Omental fat pad (tissue), 4 donors: ENCODE measurements at places on chromosomes 4 and X.

DNA sequence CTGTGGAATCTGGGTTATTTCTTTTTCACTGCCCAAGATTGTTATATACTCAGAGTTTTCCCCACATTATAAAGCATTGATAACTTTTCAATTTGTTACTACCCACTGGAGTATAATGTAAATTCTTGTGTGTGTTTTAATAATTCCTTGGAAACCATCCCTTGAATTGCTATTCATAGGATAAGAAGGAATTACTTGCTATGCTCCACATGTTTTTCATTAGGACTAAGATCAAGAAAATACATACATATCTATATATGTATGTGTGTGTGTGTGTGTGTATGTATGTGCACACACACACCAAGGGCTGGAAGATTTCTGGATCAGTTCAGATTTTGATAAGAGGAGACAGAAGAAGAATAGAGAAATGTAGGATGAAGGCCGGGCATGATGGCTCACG, 206.4 kb upstream of the JADE1 start:
- no peak for DNase-seq

GRCh38 chrX:145825896-145826295, 8.3 kb downstream of the SLITRK2 start:
- no peak for DNase-seq

DNA sequence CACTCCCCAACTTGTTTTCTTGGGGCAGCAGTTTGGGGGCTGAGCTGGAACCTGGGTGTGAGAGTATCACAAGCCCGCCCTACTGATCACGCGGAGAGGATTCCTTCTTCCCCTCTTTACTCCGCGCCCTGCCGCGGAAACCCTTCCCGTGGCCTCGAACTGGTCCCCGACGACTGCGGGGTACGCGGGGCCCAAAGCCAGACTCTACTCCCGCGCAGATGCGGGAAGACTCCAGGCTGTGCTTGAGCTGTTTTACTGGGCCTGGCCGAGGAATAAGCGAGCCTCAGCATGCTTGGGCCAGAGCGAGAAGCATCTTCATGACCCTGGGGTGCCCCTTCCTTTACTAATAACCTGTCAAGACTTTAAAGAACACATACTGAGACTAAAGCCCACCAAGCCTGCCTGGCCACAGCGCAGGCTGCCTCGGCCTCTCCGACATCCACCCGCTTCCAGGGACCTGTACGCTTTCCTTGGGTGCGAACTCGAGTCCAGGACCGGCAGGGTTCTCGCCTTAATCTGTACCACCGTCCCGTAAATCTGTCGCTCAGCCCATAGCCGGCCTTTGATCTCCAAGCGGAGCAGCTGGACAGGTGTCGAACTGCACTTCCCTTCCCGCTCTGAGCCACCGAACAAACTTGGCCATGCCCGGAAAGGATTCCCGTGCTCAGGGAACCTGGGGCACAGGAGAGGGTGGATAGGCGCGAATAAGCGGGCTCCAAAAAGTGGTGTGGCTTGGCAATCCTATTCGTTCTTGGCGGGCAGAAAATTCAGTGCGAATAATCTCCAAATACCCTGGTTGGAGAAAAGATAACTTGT, 55.0 kb upstream of the TMEM33 start:
- DNase-seq, result no peak

GRCh38 chr4:8336412-8337075, 67.0 kb downstream of the HTRA3 start:
- no peak for DNase-seq

DNA sequence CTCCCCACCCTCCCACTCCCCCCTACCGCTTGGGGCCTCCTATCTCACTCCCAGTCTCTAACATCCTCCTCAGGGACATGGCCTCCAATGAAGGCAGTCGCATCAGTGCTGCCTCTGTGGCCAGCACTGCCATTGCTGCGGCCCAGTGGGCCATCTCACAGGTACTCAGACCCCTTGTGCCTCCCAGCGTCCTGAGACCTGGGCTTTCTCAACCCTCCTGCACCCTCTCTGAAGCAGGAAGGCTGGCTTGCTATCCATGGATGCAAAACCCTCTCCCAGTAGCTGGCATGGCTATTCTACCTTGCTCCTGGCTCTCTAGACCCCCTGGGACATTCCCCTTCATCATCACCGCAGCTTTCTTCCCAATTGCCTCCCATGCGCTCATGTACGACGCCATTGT, 13.3 kb upstream of the UBA1 start:
- no peak for DNase-seq

- no peak for DNase-seq
Observed at GRCh38 chr4:31947101-31947500, 1226.9 kb downstream of the PCDH7 start.

GRCh38 chr4:183094393-183095198, 4.5 kb upstream of the WWC2 start:
- DNase-seq, result no peak

- DNase-seq, result no peak
Observed at GRCh38 chrX:120301960-120302359, 9.3 kb downstream of the TMEM255A start.

DNA sequence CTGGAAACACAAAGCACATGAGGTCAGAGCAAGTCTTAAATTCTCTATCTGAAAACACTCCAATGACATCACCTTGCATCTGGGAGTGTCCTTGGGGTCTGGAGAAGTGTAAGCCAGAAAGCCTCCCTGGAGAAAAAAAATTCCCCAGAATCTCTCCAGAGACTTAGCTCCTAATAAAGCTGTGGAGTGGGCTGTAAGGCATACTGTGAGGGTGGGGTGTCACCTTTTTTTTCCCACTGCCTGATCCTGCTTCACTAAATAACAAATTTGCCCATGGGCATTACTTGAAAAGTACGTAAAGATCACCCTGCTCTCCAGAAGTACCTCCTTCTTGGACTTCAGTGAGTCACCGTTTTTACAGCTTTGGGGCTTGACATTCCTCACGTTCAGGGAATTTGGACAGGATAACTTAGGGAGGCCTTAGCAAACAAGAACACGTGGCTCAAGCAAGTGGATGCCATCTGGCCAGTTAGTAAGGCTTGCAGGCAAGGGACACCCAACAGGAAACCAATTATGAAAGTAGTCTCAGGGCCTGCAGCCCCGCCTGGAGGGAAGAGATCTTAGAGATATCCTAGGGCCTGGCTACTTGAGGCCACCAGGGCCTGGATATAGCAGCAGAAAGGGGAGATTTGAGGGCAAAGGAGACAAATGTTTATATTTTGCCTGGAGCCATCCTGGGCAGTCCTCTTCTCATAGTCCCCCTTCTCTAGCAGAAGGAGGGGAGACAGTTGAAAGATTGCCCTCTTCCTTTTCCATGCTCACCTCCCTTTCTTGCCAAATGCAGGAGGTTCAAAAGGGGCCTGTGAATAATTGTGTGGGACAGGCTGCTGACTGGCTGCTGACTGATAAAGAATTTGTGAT, 60.1 kb upstream of the PLAC1 start:
- no peak for DNase-seq

GRCh38 chr4:147492761-147493160, 11.9 kb downstream of the EDNRA start:
- no peak for DNase-seq

DNA sequence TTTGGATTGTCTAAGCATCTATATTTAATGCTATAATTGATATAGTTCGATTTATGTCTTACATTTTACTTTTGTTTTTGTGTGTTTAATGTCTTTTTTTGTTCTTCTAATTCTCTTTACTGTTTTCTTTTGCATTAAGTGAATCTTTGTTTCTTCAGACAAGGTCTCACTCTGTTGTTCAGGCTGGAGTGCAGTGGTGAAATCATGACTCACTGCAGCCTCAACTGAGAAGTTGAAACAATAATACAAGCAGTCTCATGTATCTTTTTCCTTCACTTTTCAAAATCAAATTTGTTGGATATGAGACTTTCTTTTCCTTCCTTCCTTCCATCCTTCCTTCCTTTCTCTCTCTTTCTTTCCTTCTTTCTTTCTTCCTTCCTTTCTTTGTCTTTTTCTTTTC, 1401.6 kb downstream of the ADGRL3 start:
- DNase-seq, result no peak
